ENCODE measurements at places on chromosomes 6 and 20.

DNA sequence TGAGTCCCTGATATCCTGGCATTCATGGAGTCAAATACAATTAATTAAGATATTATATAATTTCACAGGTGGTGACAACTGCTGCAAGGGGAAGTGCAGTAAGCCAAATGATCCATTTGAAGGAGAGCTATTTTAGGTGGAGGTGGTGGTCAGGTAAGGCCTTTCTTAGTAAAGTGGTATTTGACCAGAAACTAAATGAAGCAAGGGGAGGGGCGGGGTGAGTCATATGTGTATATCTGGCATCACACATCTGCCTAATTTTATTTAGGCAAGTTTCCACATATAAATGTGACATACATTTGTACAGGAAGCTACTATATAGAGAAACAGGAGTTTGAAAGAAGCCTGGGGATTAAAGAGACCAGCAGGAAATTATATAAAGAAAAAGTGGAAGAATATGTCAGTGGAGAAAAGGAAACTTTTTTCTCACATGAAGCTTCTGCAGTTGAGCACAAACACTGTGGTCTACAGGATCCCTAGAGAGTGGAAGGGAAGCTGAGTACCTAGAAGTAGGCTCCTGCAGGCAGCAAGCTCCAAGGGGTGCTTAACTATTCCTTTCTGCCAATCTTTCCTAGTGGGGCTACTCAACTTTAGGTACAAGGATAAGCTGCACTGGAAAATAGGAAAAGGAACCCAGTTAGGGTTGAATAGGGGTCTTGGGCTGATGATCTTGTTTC lies 99.6 kb downstream of the OGFRL1 start:
- no peak for DNase-seq

- no peak for DNase-seq
Measured at GRCh38 chr6:69918813-69919475, 52.6 kb downstream of the COL19A1 start.

DNA sequence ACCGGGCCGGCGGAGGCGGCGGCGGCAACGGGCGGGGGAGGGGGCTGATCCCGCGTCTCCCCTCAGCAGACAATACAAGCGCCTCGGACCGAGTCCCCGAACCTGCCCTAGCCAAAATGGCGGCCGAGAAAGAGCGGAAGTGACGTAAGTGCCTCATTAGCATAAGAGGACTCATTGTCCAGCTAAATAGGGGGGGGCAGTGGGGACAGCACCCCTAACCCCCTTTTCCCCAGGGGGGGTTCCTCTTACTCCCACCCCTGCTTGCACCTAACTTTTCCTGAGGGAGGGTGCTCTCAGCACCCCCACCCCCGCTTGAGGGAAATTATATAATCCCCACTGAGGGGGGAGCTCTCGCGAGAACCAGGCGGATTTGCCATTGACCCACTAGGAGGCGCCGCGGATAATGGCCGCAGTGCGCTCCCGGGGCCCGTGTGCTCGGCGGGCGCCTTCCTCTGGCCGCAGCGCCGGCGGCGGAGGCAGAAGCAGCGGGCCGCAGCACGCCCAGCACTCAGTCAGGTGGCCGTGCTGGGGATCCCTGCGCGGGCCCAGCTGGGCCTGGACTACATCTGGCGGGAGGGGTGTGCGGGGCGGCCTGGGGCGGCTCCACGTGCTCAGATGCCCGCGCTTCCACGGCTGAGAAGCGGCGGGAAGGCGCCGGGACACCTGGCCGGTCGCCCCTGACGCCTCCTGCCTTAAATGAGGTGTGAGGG lies at the start of gene ADNP:
TSS of gene ADNP (minus strand) at position 132 of the 710 bp plus-strand sequence. CDS start 27,441 bp downstream, outside the sequence.
- DNase-seq: no peak

DNA sequence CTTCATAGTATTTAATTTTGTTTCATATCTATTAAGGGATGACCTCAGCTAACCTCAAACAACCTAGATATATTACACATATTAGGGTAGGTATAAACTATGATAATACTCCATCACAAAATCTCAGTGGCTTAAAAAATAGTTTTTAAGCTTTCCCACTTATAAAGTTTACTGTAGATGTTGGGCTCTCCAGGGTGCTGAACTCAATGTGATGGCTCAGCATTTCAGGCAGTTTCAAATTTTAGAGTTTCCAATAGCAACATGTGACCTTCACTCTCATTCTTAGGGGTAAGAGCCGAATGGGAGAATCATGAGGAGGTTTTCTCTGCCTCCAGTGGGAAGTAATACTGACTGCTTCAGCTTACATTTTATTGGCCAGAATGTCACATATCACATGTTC lies 357.3 kb downstream of the MEI4 start:
- DNase-seq: no peak

- no peak for DNase-seq
Measured at GRCh38 chr6:87213364-87213763, 58.0 kb downstream of the ZNF292 start.

- DNase-seq: no peak
Measured at GRCh38 chr6:104050455-104050854, 809.3 kb downstream of the HACE1 start.

DNA sequence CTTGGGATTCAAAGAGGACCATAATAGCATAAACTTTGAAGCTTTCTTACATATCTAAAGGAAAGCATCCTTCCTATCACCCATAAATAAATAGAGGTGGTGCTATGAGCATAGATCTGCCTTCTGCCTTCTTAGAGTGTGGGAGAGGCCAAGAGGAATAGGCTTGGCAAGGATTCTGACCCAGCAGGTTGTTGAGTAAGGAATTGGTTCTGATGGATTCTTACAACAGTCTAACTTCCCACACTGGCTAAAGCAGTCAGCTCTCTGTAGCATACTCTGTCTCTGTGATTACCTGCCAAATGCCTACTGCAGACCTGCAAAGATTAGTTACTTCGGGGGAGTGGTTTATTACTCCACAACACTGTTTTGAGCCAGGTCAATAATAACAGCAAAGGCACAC lies 198.0 kb upstream of the RAB32 start:
- DNase-seq: no peak

DNA sequence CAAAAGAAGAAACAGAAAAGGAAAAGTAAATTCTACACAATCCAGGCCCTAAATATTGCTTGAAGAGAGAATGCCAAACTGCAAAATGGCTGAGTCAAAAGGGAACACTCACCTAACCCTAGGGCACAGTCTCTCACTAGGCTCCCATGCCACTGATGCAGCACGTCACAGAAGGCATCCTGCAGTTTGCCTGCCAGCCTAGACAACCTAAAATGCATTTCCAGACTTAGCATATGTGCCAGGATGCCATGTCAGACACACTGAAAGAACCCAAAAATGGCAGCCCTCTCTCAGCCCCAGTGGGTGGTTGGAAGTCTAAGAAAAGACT lies 10.6 kb upstream of the SIRPD start:
- no peak for DNase-seq

- no peak for DNase-seq
Measured at GRCh38 chr6:106648651-106649308, 19.4 kb downstream of the QRSL1 start.

DNA sequence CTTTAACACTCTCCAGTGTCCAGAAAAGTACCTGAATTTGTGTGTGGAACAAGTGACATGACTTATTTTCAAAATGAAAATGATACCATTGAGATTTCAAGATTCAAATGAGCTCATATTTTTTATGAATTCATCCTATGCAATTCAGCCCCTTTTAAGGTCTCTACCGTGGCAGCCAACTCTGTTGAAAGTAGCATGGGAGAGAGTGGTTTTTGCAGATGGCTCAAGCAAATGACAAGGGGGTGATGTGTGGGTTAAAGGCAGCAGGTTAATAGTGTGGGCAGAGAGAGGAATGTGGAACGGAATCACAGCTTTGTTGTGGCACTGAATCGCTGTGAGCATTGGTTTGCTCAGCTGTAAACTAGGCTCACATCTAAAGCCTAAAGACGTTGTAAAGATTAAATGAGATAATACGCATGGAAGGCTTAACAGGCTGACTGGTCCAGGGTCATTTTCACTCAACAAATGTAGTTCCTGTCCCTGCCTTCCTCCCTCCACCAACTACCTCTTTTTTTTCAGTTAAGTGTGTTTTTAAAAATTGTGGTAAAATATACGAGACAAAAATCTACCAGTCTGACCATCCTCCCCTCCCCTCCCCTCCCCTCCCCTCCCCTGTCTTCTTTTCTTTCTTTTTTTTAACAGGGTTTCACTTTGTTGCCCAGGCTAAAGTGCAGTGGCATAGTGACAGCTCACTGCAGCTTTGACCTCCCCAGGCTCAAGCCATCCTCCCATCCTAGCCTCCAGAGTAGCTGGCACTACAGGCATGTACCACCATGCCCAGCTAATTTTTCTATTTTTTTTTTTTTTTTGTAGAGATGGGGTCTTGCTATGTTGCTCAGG lies 114.7 kb upstream of the ZNF217 start:
- DNase-seq: no peak

- no peak for DNase-seq
Measured at GRCh38 chr6:87903323-87903722, 144.3 kb upstream of the SPACA1 start.

GRCh38 chr6:159311618-159312017 lies 142.4 kb downstream of the FNDC1 start:
- DNase-seq: no peak

DNA sequence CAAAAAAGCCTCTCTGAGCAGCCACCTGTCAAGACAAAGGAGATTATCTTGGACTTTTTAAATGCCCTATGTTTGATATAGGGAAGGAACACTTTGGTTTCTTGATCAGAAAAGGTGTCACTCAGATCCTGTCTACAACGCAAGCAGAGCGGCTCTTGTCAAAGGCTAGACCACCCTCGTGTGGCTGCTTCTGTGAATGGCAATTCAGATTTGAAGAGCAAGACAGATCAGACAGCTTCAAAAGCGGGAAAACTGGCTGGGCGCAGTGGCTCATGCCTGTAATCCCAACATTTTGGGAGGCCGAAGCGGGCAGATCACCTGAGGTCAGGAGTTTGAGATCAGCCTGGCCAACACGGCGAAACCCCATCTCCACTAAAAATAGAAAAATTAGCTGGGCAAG lies 10.1 kb upstream of the NXT1 start:
- no peak for DNase-seq

GRCh38 chr6:26097268-26097875 lies 10.1 kb downstream of the HFE start:
- DNase-seq: no peak

DNA sequence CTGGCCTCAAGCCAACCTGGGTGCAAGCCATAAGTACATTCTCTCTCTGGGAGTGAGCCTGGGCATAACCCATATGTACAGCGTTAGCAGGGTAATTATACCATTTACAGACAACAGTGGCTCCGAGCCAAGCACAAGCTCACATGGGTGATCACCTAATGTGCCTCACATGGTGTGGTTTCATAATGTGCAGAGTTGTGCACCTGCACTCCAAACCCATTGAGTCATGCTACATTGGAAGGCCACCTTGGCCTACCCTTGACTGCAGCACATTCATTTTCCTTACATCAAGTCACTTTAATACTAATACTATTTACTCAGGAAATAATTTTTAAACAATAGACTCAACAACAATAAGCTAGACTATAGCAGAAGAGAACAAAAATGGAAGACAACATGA lies 194.5 kb upstream of the PLN start:
- no peak for DNase-seq

- no peak for DNase-seq
Measured at GRCh38 chr20:40110311-40110831, 578.7 kb downstream of the MAFB start.

GRCh38 chr6:36025260-36025931 lies 955 bp upstream of the SLC26A8 start:
- no peak for DNase-seq

DNA sequence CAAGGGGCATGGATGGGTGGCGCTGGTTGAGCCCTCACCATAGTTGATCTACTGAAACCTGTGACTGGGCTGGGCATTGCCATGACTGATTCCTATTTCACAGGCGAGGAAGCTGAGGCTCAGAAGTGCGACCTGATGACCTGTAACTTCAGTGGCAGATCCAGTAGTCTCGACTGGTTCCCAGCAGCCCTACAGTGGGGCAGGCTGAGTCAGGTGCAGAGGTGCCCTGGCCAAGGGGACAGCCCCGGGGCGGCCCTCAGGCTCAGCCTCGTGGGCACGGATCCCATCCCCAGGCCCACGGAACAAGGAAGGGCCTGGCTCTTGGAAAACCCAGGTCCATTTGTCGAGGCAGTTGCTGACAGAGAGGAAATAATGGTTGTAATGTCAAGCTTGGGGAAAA lies 283.0 kb downstream of the CDH4 start:
- DNase-seq: no peak

DNA sequence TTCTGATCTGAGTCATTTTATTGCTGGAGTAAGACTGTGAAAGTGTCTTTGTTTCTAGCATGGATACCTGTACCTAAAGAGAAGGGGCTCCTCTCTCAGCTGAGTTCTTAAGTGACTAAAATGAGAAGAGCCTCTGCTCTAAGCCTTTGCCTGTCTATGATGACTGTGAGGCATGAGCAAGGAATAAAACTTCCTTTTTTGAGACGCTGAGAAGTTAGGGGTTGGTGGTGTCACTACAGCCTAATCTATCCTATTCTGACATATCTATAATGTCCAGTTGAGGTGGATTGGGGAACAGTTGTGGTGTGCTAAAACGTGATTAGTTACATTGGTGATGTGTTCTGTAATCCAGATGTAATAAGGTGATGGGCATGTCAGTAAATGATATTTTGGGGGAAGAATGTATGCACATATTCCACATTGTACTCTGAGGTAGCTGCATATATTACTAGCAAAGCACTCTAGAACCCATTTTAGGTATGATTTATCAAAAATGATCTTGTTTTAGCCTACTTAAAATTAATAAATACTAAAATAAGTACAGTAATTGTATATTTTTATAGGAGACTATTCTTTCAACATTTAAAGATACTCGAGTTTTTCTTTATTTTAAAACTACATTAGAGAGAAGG lies 18.1 kb downstream of the ADGRB3 start:
- no peak for DNase-seq

DNA sequence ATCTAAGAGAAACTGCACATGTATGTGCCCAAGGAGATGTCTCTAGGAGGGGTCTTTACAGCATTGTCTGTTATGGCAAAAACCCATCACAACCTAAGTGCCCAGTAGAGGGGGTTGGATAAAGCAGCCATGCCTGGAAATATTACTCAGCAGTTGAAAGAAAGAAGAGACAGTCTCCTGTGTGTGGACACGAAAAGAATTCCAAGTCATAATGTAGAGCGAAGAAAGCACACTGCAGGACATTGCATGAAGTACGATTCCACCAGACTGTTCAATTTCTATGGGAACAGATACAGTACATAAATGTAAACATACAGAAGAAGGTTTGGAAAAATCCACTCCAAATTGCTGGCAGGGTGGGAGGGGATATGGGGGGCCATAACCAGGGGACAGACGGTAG lies 7.3 kb upstream of the TGM2 start:
- no peak for DNase-seq

GRCh38 chr6:77292564-77293546 lies 170.4 kb downstream of the HTR1B start:
- no peak for DNase-seq
